NCI-H1417 treated with DMSO at 0.1 percent for 48 hours (cell line): ENCODE measurements at places on chromosomes 4 and X.

DNA sequence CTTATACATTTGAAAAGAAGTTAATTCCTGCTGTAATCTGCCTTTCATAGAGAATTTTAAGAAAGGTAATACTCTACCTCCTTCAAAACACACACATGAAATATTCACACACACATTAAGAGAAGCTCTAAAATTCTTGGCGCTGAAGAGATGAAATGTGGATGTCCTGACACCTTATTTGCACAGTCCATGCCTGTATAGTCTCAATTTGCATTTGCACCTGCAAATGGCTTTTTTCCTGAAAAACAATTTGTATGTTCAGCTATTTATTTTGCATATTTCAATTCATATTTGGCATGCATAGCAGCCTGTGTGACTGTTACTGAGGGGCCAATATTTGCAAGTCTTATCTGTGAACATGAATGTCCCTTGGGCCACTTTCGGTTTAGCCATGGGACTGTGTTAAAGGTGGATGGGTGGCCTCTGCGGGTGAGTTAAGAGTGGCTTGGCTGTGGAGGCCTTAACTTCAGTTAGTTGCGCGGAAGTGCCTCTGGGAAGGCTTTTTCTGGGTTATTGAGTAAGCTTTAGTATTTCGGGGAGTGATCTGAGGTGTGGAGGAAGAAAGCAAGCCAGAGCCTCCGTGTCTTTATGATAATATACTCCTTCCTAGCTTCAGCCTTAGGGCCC is 443.3 kb upstream of the FAT1 start:
- DNase-seq = no peak

- DNase-seq = no peak
Observed at GRCh38 chrX:15751155-15751819, 13.2 kb downstream of the CA5B start.

DNA sequence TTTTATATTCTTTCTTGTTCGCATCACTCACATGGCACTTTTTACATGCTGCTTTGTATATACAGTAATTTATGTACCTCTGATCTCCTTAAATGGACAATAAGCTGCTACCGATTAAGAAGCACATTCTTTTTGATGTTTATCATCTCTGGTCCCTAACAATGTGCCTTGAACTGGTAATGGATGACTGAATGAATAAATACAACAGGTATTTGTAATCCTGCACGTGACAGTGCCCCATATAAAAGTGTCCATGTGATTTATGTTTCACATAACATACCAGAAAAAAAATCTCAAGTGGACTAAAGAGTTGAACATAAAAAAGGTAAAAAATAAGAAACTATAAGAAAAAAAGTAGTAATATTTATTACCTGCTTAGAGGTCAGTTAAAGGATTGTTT is 7.7 kb upstream of the SLAIN2 start:
- DNase-seq = no peak

- no peak for DNase-seq
Observed at GRCh38 chr4:128501239-128501638, 213.6 kb upstream of the PGRMC2 start.

DNA sequence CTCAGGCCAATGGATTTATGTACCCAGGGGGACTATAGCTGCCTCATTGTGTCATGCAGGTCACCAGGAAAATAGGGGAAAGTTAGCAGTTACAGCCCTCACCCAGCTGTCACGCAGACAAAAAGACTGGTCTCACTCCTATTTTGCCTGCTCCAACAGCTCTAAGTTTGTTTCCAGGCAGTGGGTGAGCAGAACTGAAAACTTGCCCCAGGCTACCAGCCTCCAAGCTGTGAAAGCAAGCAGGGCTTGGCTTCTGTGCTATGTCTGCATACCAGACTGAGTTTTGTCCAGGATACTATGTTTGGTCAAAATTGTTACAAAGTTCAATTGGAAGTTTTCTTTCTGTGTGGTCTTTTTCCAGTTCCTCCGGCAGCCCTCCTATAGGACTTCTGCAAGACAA is 628.4 kb downstream of the FAM133A start:
- no peak for DNase-seq

DNA sequence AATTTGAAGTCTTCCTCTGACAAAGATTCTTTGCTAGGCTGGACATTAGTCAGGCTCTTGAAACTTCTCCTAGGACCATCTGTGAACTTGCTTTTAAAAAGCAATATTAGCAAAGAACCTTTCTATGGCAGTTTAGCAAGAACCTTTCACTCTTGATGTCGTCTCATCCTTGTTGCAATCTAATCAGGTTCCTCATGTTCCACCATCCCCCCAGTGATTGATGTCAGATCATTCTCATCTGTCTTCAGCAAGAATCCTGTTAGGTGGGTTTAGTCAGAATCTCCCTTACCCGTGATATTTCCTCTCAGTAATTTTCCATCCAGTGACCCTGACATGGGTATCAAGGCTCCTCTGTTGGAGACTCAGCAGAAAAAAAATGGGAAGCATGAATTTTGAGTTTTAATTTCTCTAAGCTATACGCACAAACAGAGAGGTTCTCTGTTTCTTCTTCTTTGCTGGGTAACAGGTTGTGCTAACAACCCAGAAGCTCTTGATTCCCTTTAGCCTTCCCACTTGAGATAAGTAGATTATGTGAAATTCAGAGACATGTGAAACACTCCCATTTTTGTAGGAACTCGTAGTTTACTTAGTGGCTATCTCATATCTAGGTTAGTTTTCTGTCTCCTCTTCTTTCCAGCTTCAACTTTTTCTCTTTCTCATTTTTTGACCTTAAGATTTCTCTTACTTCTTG is 507.4 kb downstream of the C4orf33 start:
- no peak for DNase-seq

DNA sequence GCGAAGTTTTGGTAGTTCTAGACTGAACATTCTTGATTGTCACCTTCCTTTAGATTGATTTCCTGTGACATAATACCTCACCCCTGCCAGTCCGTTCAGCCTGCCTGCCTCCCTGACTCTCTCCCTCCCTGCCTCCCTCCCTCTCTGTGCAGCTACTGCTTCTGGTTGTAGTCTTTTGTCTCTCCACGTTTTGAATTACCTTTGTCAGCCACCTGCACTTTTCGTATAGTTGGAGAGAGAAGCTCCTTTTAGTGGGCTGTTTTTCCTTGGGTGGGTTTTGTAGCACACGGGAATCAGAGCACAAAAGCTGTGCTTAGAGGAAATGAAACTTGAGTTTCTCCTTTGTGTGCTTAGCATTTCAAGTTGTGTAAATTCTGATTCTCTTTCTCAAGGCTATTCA is 32.6 kb upstream of the MSMO1 start:
- DNase-seq = no peak

- no peak for DNase-seq
Observed at GRCh38 chr4:184188443-184189400, 29.0 kb downstream of the ENPP6 start.

DNA sequence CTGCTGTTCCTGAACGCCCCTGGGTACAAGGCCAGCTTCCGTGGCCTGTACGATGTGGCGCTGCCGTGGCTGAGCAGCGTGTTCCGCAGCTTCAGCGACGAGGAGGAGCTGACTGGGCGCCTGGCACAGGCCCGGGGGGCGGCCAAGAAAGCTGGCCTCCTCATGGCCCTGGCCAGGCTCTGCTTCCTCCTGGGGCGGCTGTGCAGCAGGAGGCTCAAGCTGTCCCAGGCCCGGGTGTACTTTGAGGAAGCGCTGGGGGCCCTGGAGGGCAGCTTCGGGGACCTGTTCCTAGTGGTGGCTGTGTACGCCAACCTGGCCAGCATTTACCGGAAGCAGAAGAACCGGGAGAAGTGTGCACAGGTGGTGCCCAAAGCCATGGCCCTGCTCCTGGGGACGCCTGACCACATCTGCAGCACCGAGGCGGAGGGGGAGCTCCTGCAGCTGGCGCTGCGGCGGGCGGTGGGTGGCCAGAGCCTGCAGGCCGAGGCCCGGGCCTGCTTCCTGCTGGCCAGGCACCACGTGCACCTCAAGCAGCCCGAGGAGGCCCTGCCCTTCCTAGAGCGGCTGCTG is 28.2 kb downstream of the SH3TC1 start:
- no peak for DNase-seq

DNA sequence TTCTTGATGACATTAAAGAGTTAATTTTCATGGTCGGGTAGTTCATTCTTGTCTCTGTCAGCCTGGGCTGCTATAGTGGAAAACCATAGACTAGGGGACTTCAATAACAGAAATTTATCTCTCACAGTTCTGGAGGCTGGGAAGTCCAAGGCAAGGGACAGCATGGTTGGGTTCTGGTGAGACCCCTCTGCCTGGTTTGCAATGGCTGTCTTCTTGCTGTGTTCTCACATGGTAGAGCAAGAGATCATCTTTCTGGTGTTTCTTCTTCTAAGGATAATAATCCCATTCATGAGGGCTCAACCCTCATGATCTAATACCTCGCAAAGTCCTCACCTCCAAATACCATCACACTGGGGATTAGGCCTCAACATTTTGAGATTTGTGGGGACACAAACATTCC is 50.1 kb downstream of the RHOH start:
- no peak for DNase-seq

- DNase-seq = no peak
Observed at GRCh38 chrX:8647176-8647575, 84.8 kb downstream of the ANOS1 start.

DNA sequence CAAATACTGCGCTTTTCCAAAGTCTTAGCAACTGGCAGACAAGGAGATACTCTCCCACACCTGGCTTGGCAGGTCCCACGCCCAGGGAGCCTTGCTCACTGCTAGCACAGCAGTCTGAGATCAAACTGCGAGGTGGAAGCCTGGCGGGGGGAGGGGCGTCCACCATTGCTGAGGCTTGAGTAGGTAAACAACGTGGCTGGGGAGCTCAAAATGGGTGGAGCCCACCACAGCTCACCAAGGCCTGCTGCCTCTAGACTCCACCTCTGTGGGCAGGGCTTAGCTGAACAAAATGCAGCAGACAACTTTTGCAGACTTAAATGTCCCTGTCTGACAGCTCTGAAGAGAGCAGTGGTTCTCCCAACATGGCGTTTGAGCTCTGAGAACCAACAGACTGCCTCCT is 23.0 kb upstream of the NFKB1 start:
- DNase-seq = no peak

DNA sequence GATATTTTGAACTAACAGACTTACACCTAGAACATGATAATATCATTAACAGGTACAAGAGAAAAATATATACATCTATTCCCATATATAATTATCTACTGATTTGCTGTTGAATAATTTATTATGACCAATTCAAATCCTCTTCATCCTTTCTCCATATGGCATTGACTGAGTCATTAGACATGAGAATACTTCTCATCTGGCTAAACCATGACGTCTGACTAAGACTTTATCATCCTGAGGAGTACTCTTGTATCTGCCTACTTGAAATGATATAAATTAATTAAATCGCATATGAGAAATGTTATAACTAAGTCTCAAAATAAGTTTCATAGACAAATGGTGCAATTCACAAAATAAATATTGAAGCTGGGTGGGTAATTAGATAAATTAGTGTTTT is 67.4 kb downstream of the EMCN start:
- no peak for DNase-seq

- DNase-seq = no peak
Observed at GRCh38 chr4:11079171-11079570, 349.5 kb downstream of the HS3ST1 start.

- DNase-seq = no peak
Observed at GRCh38 chrX:109472939-109473735, 8.7 kb downstream of the GUCY2F start.

GRCh38 chr4:89619206-89619962 is 217.6 kb downstream of the SNCA start:
- no peak for DNase-seq

GRCh38 chr4:83964996-83965541 is 429.2 kb downstream of the GPAT3 start:
- no peak for DNase-seq

- no peak for DNase-seq
Observed at GRCh38 chr4:38164346-38164745, 204.1 kb downstream of the PTTG2 start.

GRCh38 chr4:149264093-149264733 is 551.4 kb downstream of the IQCM start:
- no peak for DNase-seq

- no peak for DNase-seq
Observed at GRCh38 chr4:8765084-8765483, 106.6 kb downstream of the HMX1 start.

GRCh38 chr4:1093391-1094335 is 19.7 kb downstream of the RNF212 start:
- DNase-seq = no peak

DNA sequence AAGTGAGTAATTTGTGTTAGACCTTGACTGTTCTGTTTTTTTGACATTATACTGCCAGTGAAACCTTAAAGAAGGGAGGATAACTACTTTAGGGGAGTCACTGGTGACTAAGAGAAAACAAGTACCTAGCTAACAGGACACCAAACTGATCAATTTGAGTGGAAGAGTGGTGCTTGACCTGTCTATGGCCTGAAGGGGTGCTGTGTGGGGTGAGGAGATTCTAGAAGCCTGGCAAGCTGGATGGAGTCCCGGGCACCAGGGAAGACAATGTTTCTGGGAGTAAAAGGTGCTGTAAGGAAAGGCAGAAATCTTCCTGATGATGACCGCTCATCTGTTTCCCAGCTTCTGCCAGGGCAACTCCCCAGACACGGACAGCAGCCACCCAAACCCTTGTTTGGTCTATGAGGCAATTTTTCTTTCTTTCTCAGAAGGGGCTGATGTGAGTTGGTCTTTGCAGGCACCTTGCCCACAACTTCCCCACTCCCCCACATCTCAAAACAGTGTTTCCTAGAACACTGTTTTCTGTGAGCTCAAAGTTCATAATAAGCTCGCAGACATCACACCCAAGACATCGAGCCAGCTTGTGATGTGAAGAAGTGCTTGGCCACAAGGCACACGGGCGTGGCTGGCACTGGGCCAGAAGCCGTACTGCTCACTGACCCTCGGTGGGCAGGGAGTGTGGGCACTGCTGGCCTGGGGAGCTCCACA is 4.6 kb downstream of the TXK start:
- no peak for DNase-seq

GRCh38 chr4:151709587-151709986 is 51.2 kb downstream of the GATB start:
- DNase-seq = no peak

GRCh38 chr4:26084414-26084813 is 170.4 kb downstream of the SMIM20 start:
- DNase-seq = no peak

GRCh38 chr4:6419452-6420028 is 52.9 kb downstream of the PPP2R2C start:
- DNase-seq = no peak

DNA sequence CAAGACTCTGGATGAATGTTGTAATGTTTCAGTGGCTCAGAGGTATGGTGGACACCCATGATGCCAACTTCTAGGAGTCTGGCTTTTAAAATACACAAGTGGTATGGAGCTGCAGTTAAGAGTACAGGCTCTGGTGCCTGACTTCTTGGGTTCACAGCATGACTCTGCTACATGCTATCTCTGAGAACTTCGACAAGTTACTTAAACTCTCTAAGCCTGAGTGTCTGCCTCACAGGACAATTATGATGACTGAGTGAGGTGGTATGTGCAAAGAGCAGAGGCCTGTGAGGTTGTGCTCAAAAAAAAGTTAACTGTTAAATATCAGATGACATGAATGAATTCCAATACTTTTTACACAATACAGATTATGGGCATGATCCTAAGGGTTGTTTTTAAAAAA is 90.9 kb upstream of the SRD5A3 start:
- no peak for DNase-seq

GRCh38 chr4:95638920-95639501 is 90.2 kb upstream of the UNC5C start:
- no peak for DNase-seq

GRCh38 chr4:84582988-84583875 is at the start of gene CDS1:
TSS of gene CDS1 (plus strand) at chr4:84583127. CDS start at chr4:84583402, 275 bp downstream.
- peak; percentile 60 for DNase-seq
